ENCODE measurements at places on chromosomes 4 and X.

DNA sequence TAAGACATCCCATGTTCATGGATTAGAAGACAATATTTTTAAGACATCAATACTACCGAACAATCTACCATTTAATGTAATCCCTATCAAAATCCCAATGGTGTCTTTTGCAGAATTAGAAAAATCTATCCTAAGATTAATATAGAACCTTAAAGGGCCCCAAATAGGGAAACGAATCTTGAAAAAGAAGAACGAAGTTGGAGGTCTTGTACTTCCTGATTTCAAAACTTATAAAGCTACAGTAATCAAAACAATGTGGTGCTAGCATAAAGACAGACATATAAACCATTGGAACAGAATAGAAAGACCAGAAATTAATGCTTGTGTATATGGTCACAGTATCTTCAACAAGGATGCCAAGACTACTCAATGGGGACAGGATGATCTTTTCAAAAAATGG lies 42.0 kb downstream of the CENPE start:
- DNase-seq = no peak

- DNase-seq = no peak
These were observed at the start of gene DDIT4L for GRCh38 chr4:100189820-100190642. Gene DDIT4L, minus strand, starts transcription at chr4:100190468. Its CDS starts 485 bp downstream, at chr4:100189983.

GRCh38 chr4:24144381-24144780 lies 254.5 kb upstream of the PPARGC1A start:
- DNase-seq = no peak

- DNase-seq = no peak
These were observed 3.8 kb downstream of the VEGFC start for GRCh38 chr4:176788971-176789370.

- no peak for DNase-seq
These were observed 52.2 kb downstream of the AFM start for GRCh38 chr4:73533515-73534422.

DNA sequence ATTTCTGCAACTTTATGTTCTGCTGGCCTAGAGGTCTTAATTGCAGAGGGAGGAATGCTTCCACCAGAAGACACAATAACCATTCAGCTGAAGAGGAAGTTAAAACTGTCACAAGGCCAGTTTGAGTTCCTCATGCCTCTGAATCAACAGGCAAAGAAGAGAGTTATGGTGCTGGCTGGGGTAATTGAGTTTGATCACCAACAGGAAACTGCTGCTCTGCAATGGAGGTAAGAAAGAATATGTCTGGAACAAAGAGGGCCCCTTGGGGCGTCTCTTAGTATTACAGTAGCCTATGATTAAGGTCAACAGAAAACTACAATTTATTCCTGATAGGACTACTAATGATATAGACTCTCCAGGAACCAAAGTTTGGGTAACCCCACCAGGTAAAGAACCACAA lies 744.0 kb downstream of the FSTL5 start:
- DNase-seq = no peak

- no peak for DNase-seq
These were observed 72.5 kb downstream of the SLC16A2 start for GRCh38 chrX:74493806-74494205.

- DNase-seq = no peak
These were observed 124.5 kb downstream of the PDLIM5 start for GRCh38 chr4:94576210-94576609.

DNA sequence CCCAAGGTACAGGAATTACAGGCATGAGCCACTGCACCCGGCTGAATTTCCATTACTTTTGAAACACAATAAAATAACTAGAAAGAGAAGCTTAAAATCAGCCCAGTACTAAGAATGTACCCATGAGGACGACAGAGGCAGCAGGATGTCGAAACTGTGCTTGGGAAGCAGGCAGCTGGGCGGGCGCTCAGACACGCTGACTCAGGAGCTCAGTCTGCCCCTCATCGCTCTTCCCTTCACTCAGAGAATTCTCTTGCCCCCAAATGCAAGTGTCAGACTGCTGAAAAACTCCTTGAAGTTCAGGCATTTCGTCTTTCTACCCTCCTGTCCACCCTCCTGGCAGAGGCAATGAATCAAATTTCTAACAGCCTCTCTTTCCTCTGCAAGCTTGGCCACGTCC lies 41.0 kb upstream of the CDKN2AIP start:
- no peak for DNase-seq

- DNase-seq = no peak
These were observed 1112.5 kb downstream of the TECRL start for GRCh38 chr4:63296773-63297172.

GRCh38 chrX:70386235-70386634 lies 36.9 kb upstream of the GDPD2 start:
- no peak for DNase-seq

- no peak for DNase-seq
These were observed 43.8 kb downstream of the ADGRA3 start for GRCh38 chr4:22471999-22472461.

- DNase-seq = no peak
These were observed 159.0 kb downstream of the DCLK2 start for GRCh38 chr4:150237110-150237872.

- peak; percentile 77 for DNase-seq
These were observed 45.7 kb downstream of the PRPS1 start for GRCh38 chrX:107673933-107674479.

DNA sequence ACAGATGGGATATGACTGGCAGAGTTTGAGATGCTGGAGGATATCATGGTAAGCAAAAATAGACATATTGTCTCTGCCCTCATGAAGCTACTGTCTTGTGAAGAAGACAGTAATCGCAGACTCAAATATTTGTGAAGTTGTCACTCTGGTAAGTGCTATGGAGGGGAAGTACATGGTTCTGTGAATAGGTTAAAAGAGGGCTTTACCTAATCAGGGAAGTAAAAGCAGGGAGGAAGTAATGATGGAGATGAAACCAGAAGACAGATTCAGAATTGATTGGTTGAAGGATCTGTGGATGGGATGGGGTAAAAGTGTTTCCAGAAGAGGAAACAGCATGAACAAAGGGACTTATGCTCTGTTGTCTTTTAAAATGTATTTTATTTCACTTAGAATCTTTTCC lies 19.3 kb upstream of the MAGED1 start:
- no peak for DNase-seq

DNA sequence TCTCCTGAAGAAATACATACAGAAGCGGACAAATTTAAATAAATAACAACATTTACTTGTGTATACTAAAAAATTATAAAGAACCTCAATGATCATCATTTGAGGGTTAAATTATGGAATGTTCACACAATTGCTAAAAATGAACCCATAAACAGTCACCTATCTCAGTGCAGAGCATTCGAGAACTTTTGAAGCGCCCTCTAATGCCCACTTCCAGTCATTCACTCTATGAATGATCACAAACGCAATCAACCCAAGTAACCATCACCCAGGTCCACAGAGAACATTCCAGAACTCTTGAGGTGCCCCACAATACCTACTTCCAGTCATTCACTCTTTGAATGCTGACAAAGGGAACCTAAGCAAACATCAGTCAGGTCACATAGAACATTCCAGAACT lies 103.5 kb upstream of the PLAC1 start:
- no peak for DNase-seq

GRCh38 chr4:83362492-83363329 lies 28.1 kb upstream of the HPSE start:
- DNase-seq = no peak

GRCh38 chr4:139720806-139721205 lies 55.2 kb downstream of the MGST2 start:
- DNase-seq = no peak

- no peak for DNase-seq
These were observed 130.6 kb downstream of the PTCHD1 start for GRCh38 chrX:23465105-23465791.

- no peak for DNase-seq
These were observed 11.4 kb upstream of the S100G start for GRCh38 chrX:16638533-16638932.

- DNase-seq = no peak
These were observed 446.3 kb downstream of the TRAM1L1 start for GRCh38 chr4:116639070-116639577.

- DNase-seq = no peak
These were observed 88.3 kb downstream of the SLC34A2 start for GRCh38 chr4:25743971-25744370.

DNA sequence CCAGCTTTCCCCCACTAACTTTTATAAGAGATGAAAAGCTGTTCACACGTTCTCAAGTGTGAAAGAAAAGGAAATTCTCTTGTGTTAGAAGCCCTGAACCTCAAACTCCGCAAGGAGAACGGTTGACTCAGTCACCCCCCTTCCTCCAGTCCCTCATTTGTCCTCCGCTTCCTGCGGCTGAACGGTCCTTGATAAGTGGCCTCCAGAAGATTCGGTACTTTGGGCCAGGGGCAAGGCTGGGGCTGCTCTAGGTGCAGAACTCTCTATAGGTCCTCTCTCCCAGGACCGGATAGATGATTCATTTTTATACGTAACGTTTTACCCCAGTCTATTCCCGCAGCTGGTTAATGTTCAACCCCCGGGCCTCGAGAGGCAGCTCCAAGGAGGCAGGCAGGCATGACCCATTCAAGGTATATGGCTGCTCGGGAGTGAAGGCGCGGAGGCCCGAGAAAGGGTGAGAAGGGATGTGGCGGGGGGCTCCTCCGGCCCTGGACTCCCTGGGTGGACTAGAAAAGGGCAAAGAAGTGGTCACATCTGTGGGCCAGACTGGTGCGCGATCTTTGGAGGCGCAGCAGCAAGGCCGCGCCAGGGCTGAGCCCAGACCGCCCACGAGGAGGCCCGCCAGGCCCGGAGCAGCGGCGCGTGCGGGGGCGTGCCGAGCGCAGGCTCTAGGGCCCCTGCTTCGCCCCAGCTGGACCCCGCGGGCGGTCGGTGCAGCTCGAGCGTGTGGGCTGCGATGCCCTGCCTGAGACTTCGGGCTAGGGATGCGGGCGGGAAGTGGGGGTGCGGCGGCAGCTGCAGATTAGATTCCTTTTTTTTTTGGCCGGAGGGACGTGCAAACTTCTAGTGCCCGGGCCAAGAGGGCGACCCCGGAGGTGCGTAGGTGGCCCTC lies 11.7 kb downstream of the PITX2 start:
- no peak for DNase-seq

DNA sequence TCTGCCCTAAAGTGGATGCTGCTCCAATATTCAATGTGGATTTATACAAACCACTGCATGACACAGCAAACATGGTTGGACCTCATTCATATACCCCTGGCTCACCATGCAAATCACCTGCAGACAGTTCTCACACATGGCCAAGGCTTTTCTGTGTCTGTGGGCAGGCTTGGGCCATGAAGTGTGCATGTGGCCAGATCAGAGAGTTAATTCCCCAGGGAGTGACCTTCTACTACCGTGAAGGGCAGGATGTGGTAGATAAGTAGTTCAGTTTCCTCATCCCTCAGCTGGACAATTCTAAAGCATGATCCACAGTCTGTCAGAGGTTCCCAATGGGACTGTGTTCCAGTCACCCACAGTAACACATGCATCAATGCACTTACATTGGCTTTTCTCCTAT lies 24.6 kb upstream of the BCLAF3 start:
- DNase-seq = no peak

DNA sequence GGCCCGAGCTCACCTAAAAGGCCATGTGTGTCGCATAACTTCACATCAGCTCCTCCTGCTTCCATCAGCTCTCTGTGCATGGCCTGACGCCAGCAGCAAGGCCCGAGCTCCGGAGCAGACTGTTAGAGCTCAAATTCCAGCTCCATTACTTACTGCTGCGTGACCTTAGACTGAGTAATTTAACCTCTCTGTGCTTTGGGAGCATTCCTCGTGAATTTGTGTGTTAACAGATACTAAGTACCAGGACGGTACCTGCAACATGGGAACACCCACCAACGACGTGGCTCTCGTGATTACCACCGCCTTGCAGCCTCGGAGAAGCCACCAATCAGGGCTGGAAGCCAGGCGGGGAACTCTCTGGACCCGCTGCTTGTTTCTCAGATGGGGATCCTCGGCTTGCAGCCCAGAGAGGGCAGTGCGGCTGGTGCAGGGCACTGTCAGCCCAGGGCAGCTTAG lies 12.9 kb downstream of the LETM1 start:
- no peak for DNase-seq

All from activated CD4-positive, alpha-beta T cell treated with anti-CD3 and anti-CD28 coated beads for 1 hour (primary cell).